ENCODE measurements at places on chromosomes 3 and 15.

DNA sequence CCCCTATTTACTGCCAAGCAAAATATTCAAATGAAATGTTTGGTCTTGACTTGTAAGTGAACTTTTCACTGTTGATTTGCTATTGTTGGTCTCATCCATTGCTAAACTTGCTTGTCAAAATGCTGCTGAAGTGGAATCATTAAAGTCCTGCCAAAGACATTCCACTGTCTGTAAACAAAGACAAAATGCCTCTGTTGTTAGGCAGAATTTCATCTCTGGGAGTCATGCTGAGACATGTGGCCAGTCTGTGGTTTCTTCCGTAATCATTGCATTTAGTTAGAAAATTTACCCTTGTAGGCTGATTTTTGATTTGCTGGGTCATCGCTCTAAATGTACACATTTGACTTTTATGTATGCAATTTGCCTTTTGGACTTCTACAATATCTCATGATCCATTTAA is 577.7 kb downstream of the MECOM start:
- no peak for DNase-seq

DNA sequence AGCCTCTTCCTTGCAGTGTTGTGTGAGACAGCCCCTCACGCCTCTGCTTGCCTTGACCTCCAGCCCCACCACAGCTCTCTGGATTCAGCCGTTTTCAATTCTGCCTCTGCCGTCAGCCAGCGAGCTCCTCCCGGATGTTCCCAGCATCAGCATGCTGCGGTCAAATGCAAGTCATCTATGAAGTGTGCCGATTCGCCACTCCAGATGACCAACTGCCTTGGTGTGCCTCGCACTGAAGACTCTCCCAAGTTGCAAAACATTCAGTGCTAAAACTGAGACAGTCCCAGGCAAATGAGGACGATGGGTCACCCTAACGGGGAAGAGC is 30.6 kb upstream of the RASA2 start:
- DNase-seq: no peak

GRCh38 chr3:186239321-186239720 is 122.7 kb downstream of the DGKG start:
- no peak for DNase-seq

GRCh38 chr15:22845289-22845900 is 6.9 kb downstream of the NIPA2 start:
- DNase-seq: no peak

DNA sequence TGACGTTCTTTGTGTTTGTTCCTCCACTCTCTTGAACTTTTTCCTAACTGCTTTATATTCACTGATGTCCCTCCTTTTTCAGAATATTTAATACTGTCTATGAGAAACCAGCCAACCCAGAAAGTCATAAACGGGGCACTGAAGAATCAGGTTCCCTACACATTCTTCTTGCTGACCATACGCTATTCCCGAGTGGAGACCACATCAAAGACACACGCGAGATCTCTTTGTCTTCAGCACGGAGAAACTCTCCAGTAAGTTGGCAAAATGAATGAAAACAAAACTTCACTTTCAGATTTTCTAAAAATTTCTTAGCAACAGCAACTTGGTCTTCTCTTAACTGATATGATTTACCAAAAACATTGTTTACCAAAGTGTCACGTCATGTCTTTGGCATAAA is 22.6 kb downstream of the FAM174B start:
- DNase-seq: no peak

DNA sequence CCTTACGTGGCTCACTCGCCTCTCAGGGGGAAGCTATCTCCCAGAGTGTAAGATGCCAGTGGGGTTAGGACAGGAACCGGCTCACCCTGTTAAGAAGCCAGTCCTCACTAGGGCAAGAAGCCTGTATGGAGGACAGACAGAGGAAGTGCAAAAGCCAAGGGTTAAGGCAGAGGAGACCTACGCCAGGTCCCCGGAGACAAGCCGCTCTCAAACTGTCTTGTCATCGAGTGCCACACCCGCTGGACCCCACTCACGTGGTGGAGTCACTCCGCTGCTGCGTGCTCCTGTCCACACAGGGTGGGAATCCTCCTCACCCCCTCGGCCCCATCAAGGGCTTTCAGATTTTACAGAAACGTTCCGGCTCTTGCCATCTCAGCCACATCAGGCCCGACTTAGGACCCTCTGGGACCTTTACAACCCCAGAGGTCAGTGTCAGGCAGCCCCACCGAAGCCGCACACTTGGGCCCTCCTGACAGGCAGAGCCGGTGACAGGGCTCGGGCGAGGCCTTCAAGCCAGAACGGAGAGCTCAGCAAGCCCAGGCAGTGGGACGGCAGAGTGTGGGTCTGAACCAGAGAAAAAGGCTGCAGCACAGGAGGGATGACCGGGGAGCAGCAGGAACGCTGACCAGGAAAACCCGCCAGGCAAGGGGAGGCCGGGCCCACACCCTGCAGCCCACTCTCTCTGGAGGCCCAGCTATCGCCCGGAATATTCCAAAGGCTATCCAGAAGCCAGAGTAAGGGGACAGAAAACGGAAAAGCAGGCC is 61.7 kb downstream of the XXYLT1 start:
- peak; percentile 62 for DNase-seq
